Esophagus muscularis mucosa (tissue), 4 donors: ENCODE measurements at places on chromosomes 11 and 22. TPM values are rescaled to one million over a fixed set of nuclear protein-coding genes. Genes with fewer than 3 reads are reported as not detected.

DNA sequence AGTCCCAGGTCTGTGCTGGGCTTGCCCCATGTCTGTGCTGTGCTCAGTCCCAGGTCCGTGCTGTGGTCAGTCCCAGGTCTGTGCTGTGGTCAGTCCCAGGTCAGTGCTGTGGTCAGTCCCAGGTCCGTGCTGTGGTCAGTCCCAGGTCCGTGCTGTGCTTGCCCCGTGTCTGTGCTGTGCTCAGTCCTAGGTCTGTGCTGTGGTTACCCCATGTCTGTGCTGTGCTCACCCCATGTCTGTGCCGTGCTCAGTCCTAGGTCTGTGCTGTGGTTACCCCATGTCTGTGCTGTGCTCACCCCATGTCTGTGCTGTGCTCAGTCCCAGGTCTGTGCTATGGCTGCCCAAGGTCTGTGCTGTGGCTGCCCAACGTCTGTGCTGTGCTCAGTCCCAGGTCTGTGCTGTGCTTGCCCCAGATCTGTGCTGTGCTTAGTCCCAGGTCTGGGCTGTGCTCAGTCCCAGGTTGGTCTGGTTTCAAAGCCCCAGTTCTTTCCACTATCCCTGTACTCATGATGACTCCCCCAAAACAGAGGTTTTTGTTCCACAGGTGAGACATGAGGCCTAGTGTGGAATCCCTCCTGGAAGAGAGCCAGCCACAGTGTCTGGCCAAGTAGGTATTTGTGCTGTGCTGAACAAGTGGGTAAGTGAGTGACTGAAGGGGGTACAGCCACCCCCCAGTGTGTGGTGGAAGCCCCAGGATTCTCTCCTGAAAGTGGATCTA is 34.8 kb downstream of the IRAG1 start:
- no peak for DNase-seq

DNA sequence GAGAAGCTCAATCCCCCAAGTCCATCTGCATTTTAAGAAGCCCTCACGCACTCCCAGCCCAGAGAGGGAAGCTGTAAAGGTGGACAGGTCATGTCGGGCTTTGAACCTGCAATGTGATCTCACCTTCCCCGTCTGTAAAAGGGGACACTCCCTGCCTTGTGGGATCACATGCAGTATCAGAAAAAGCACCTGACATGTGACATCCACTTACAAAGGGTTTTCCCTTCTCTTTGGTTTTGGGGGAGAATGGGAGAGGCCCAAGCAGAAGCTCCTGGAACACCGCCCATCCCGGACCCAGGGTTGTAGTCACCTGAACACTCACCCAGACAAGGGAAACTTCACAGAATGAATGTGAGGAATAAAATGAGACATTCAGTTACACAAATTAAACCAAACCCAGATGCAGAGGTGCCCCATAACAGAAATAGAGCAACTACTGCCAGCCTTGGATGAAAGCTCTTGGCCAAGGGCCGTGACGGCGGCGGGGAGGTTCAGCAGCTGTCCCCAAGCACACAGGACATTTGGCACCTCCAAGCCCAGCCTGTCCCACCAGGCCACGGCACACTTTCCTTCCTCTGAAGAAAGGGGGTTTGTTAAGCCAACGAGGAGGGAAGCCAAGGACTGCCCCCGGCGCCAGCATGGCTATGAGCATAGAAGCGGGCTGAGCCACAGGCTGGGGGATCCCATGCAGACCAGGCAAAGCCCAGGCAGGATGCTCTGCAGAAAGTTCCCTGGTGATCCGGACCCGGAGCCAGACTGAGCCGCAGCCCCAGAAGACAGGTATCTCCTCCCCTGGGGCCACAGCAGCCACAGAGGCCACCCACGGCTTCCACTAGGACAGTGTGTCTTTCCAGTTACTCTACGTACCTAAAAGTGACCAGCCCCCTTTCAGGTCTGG is 3.8 kb downstream of the BID start:
- no peak for DNase-seq

DNA sequence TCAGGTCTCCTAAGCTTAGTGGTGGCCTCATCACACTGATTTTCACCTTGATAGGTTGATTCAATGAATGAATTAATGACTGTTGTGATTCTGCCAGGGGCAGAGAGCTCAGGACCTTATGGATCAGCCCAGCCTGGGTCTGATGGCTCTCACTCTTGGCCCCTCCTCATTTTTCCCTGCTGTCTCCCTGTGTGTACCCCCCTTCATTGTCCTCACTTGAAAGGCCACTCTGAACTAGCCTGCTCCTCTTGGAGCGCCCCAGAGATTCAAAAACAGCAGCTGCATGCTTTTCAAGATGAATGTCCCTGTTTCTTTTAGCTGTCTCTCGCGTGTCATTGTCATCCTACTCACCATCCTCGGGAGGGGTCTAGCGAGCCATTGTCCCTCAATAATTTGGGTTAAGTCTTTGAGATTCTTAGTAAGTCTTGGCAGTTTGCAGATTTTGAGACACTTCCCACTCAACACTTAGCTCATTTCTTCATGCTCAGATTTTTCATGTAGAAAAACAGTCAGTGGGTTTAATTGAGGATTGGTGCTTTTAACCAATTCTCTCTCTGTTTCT is 42.5 kb upstream of the MICAL2 start:
- no peak for DNase-seq

DNA sequence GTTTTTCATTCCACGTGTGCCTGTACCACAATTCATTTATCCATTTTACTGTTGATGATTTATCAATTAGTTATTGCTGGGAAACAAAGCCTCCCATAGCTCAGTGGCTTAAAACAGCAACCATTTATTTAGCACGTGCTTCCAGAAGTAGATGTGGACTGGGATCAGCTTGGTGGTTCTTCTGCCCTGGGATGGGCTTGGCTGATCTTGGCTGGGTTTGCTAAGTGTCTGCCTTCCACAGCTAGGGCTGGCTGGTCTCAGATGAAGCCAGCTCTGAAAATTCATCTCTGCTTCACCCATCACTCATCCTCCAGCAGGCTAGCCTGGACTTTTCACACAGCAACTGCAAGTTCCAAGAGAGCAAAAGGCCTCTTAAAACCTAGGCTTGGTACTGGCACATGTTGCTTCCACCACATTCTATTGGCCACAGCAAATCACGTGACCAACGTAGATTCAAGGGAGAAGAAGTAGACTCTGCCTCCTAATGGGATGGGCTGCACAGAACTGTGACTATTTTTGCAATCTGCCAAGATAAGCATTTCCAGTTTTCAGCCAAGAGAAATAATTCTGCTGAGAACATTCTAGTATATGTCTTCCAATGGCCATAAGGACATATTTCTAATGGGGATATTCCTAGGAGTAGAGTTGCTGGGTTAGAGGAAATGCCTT is 124.9 kb downstream of the MN1 start:
- no peak for DNase-seq

The BIRC2 gene
- 29.9 TPM for total RNA-seq

DNA sequence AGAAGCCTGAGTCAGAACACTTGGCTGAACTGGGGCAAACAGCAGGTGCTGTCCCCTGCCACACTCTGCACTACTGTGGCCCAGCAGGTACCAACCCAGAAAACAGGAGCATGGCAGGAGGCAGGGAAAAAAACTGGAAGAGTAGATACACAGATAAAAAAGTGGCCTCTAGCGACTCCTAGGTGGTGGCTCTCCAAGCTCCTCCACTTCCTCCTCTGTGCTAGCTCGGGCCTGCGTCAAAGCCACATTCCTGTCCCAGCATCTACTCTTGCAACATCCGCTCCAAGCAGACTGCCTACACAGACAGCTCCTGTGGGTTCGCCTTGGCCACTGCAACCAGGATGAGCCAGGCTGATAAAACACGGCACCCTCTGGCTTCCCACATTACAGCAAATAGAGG is 6.9 kb downstream of the OR8B12 start:
- no peak for DNase-seq

The CCDC15 gene
- total RNA-seq, result 1.6 TPM

- DNase-seq, result no peak
Measured at GRCh38 chr11:93541884-93542810, 1.0 kb downstream of the SMCO4 start.

DNA sequence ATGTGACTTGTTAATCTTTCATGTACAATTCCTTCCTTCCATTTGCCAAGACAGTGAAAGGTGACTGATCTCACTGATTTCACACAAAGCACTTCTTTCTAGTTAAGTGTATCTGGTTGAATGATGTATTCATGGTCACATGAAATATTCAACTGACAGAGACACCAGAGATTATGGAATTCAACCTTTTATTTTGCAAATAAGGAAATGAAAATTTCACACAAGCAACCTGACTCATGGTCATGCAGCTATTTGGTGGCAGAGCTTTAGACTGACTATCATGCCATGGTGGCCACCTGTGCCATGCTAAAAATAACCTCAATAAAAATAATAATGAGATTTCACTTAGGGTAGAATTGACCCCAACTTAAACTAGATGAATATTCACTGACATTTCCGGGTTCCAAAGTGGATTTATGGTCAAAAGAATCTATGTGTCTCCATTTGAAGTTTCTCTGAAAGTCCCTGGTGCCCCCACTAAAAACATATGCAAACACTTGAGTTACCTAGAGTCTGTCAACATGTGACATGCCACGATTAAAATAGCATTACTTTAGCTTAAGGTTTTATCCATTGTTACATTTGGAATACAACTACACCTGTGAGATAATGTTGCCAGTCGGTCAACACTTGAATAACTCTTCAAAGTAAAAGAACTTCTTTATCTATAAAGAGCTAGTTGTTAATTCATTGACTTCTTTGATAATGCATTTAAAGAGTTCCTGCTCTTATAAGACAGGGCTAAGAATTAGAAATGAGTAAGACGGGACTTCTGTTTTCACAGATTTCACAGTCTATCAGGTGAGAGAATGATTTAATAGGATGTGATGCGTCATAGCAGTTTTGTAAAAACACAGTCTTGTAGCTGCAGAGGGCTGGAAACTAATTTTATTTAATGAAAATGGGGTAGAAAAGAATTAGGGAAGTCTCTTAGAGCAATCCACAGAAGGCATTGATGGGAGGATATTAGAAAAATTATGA is 94.6 kb upstream of the OR9G4 start:
- no peak for DNase-seq

The ZNF70 gene
- total RNA-seq, result 3.1 TPM

The SPINDOC gene
- total RNA-seq, result 15.9 TPM

The CARD18 gene
- total RNA-seq, result not detected

GRCh38 chr11:77725433-77725832 is 87.8 kb upstream of the CLNS1A start:
- DNase-seq, result no peak

The NAALADL1 gene
- total RNA-seq, result 34.5 TPM

- no peak for DNase-seq
Measured at GRCh38 chr11:32434356-32435151, 785 bp downstream of the WT1 start.

The E2F8 gene
- total RNA-seq, result not detected

DNA sequence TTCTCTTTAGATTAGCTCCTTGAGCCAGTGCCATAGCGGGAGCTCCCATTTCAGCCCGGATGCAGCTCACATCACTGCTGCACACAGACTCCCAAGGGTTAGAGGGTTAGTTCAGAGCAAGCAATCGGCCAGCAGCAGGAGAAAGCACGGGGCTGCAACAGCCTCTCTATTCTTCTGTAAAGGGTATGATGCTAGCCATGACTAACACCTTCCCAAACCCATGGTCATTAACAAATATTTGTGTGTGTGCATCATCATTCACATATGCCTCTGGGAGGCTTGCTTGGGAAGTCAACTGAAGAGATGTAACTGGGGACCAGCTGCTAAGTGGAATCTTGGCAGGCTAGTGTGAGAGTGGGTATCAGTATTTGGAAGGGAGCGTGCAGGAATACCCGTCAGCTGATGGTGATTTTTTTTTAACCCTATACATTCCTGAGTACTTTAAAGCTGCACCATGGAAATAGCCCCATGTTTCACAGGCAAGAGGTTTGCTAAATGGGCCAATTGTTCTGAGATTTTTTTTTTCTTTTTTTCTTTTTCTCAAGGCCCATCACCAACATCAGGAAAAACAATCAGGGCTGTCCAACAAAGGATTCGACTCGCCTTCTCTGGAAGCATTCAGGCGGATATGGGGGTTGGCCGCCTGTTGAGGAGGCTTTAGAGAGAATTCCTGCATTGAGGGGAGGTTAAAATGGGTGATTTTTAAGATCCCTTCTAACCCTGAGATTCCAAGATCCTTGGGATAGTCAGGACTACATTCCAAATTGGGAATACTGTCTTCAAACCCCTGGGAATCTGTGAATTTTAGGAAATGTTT is 33.2 kb upstream of the CCDC89 start:
- DNase-seq, result no peak

The JAM3 gene
- 122 TPM for total RNA-seq

DNA sequence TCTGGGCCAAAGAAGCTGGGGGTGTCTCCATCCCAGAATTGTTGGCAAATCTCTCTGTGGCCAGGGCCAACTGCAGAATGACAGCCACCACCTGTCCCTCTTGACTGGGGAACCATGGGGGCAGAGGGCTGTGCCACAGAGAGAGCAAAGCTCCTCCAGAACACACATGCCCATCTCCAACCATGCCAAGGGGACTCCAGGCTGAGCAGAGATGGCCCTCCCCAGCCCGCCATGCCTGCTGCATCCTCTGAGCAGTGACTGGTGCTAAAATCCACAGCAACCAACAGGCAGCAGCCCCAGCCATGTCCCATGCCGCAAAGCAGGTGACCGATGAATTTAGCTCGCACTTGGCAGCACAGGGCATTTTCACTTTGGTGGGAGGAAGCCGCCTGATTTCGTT is 45.0 kb downstream of the LARGE1 start:
- DNase-seq, result no peak

- no peak for DNase-seq
Measured at GRCh38 chr11:84437071-84437980, 1151.2 kb upstream of the CCDC90B start.

The ILK gene
- total RNA-seq, result 652 TPM

DNA sequence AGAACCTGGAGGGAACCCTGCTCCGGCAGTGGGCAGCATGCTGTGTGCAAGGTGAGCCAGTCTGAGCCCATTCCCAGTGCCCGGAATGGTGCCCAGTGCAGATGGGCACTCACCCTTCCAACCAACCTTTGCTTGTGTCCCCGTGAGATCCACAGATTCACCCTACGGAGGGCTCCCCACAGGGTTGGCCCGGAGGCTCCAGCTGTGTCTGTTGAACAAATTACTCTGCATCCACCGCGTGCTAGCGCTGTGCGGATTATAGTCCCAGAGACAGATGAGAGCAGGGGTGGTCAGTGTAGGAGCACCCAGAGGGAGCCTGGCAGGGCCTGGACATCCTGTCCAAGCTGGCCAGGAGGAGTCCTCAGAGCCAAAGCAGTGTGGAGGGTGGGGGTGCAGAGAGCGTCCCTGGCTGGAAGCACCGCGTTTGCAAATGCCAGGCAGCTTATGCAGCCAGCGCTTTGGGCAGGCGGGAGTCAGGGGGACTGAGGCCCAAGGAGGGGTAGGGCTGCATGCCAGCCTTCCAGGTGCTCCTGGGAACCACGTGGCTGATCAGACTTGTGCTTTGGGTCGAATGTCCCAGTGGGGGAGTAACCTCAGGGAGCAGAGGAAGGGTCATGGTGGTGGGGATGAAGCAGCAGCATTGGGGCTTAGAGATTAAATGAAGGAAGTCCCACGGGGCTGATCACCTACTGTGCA is 80.5 kb downstream of the KCNQ1 start:
- DNase-seq, result no peak

The USP2 gene
- 9.9 TPM for total RNA-seq

DNA sequence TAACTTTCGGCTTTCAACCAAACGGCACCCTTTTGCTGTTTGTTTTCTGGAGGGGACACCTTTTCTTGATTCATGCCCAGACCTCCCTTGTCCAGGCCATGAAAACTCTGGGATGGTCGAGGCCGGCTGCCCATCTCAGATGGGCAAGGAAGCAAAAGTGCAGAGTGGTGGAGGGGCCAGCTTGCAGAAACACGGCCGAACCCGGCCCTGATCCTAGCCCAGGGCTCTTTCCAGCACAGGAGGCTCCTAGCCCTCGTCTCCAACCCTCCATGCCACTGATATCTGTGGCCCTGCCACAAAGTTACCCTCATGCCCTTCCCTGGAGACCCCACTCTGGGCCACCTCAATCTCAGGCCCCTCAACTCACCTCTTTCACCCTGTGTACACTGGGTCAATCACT is 18.9 kb upstream of the SLC22A12 start:
- no peak for DNase-seq

The MACROD1 gene
- total RNA-seq, result 70.7 TPM
